ENCODE measurements at places on chromosomes 2 and 18.

DNA sequence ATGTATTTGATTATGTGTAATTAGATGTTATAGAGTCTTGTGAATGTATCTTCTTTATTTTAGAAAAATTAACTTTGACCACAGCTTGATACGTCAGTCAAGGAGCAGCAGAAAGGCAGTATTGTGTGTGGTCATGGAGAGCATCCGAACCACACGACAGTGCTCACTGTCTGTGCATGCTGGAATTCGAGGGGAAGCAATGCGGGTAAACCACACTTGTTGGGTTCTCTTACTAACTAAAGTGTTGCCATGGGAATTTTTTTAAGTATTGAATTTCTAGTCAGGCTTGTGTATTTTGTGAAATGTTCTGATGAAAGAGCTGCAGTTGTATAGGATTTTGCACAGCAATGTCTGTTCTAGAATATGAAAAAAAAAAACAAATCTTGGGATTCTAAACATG is 4.8 kb downstream of the PJVK start:
- no peak for DNase-seq

GRCh38 chr2:72012886-72013574 is 134.6 kb downstream of the CYP26B1 start:
- no peak for DNase-seq

- no peak for DNase-seq
Measured at GRCh38 chr2:31390324-31390723, 24.2 kb downstream of the XDH start.

DNA sequence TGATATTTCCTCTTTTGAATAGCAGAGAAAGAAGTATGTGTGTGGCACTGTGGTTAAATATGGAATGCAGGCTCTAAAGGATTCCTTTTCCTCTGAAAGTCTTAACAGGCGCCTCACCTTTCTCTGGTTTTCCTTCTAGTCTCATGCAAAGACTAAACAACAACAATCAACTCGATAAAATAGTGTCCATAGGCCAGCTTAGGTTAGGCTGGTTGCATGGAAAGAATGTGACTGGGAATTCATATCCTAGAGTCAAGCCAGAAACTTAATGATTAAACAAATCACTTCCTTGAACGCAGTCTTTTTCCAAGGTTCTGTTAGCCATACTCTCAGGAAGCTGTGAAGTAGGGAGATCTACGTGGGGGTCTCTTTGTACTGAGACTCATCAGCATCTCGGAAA is 800.8 kb upstream of the ID2 start:
- DNase-seq, result no peak

DNA sequence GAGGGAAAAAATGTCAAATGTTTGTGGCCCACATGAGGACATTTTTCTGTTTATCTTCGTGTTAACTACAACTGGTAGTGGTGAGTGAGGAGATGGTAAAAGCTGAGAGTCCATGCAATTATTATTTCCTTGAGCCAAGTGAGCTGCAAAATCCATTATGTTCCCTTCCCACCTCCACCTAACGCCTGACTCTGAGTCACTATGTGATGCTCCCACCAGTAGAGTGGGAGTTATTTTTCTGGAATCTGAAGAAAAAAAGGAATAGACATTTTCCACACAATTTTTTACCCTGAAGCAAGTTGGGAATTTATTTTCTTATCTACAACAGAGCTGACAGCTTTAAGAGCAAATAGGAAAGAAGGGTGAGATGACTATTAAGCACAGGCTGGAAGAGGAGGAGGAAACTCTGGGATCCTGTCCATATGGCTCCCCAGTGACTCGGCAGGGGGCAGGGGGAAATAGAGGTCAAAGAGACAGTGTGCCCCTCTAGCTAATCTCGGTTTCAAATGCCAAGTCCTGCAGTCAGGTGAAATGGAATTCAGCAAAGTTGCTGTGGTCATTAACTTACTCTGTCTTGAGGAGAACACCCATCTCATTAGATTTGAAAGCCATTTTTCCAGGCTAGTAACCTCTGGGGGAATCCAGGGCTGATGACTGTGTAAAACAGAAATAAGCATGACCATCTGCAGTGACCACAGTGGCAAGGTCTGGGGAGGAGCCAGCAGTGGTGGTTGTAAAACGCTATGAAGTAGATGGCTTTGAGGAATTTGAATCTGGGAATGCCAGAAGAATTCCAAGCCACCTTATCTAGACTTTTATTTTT is 463.9 kb downstream of the STK39 start:
- no peak for DNase-seq
